ENCODE measurements at places on chromosomes 16 and 17.

DNA sequence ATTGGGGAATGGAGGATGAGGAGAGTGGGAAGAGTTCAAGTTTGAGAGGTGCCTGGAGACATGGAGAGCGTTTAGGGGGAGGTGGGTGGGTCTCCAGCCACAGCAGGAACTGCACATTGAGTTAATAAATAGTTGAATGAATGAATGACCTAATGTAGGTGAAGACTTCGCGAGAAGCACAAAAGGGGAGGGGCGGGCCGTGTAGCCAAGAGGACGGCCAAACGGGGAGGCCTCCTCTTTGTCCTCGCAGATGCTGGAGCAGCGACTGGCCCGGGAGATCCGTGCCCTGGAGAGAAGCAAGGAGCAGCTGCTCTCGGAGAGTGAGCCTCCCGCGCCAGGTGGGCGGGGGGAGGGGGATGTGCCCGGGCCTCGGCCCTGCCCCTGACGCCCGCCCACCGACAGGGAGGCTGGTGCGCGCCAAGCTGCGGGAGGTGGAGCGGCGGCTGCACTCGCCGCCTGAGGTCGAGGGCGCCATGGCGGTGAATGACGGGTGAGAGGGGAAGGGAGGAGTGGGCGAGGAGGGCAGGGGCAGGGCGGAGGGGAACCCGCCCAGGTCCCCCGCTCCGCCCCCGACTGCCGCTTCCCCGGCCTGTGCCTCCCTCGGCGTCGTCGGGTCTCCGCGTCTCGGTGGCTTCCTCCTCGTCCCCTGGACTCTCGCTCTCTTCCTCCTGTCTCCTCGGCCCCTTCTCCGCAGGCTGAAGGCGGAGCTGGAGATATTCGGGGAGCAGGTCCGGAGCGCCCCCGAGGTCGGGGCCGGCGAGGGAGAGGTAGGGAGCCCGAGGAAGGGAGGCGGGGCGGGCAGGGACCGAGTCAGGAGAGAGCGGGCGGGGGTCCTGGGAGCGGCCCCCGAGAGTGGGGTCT, 12.9 kb downstream of the SYCE1L start:
- peak; percentile 61 for DNase-seq

DNA sequence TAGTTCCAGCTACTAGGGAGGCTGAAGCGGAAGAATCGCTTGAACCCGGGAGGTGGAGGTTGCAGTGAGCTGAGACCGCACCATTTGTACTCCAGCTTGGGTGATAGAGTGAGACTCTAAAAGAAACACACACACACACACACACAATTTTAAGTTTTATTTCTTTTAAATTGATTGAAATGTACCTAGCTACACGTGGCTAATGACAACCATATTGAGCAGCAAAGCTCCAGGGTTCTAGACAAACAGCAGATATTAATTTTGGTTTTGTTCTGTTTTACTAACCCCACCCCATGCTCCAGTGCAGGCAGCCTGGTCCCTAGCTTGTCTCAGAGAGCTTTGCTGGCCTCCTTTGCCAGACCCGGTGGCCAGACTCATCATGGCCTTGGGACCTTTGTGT, 16.0 kb upstream of the RAI1 start:
- DNase-seq = no peak

DNA sequence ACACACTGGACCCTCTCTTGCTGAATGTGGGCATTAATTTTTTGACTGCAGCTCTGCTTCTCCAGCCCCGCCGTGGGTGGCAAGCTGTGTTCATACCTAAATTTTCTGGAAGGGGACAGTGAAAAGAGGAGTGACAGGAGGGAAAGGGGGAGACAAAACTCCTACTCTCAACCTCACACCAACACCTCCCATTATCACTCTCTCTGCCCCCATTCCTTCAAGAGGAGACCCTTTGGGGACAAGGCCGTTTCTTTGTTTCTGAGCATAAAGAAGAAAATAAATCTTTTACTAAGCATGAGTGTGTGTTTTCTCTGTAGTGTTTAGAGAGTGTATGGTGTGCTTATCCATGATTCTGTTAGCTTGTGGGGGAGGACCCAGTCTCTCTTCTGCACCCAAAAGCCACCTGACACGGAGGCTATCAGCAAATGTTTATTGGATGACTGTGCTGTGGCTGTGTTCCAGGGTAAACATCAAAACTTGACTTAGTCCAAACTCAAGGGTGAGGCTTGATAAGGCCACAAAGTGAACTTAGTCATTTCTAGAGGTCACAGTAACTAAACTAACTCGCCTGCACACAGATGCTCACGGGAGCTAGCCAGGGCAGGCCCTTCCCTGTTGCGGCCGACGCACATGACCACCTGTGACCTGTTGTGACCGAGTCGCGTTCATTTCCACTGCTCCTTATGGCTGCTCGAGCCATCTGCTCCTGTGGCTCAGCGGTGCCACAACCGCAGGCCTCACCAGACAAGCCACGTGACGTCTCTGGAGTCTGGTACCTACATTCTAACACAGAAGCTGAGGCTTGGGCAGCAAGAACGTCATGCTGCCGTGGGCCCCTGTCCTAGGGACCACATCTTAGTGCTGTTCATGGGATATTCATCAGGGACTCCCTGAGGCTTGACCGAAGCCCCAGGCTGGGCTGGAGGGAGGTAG, 9.8 kb upstream of the MED11 start:
- peak; percentile 82 for DNase-seq

DNA sequence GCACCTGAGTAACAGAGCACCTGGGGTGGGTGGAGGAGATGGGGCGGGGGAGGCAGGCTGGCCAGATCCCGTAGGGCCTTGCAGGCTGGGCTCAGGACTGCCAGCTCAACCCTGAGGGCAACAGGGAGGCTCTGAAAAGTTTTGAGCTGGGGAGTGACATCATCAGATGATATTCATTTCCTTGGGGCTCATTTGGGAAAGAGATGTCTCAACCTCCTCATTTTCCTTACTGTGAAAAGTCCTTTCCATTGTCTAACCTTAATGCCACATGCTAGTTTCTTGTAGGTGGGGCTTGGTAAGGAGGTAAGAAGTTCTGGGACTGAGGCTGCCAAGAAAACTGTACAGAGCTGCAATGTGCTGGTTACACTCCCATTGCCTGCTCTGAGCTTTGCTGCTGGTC, 3.7 kb downstream of the TNS4 start:
- DNase-seq = peak; percentile 44

DNA sequence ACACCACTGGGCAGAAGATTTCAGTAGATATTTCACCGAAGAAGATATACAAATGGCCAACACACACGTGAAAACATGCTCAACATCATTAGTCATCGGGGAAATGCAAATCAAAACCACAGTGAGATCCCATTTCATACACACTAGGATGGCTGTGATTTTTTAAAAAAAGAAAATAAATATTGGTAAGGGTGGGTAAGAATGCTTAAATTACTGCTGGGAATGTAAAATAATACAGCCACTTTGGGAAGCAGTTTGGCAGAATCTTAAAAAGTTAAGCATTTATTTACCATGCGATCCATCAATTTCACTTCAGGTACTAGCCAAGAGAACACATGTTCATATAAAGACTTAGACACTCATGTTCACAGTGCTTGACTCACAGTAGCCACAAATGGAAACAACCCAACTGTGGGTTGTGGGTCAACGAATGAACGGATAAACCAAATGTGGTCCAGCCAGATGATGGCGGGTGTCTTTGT, 6.5 kb upstream of the C16orf74 start:
- peak; percentile 64 for DNase-seq

- no peak for DNase-seq
Measured at GRCh38 chr16:80586476-80586875, 45.7 kb downstream of the DYNLRB2 start.

- DNase-seq = no peak
Measured at GRCh38 chr16:4826526-4826925, 20.6 kb downstream of the GLYR1 start.

GRCh38 chr16:31199430-31200041, 3.0 kb downstream of the PYCARD start:
- no peak for DNase-seq

DNA sequence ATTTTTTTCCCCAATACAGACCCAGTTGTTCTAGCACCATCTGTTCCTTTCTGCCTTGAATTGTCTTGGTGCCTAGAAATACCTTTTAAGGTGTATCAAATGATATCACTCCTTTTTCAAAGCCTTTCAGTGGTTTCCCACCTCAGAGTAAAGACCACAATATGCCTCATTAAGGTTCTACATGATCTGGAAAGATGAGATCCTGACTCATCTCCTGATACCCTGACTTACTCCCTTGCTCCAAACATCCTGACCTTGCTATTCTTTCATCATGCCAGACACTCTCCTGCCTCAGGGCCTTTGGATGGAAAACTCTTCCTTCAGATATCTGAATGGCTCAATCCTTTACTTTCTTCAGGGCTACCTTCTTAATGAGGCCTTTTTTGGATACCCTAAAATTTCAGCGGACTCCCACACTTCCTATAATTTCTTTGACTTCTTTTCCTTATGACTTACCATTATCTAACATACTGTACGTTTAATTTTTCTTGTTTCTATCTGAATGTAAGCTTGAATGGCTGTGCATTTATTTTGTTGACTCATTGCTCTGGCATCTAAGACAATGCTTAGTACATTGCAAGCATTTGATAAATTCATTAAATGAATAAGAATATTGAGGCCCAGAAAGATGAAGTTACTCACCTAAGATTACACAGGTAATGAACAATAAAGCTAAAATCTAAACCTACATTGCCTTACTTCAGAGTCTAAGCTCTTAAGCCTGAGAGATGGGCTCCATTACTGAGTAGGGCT, 19.2 kb downstream of the FLOT2 start:
- DNase-seq = no peak

DNA sequence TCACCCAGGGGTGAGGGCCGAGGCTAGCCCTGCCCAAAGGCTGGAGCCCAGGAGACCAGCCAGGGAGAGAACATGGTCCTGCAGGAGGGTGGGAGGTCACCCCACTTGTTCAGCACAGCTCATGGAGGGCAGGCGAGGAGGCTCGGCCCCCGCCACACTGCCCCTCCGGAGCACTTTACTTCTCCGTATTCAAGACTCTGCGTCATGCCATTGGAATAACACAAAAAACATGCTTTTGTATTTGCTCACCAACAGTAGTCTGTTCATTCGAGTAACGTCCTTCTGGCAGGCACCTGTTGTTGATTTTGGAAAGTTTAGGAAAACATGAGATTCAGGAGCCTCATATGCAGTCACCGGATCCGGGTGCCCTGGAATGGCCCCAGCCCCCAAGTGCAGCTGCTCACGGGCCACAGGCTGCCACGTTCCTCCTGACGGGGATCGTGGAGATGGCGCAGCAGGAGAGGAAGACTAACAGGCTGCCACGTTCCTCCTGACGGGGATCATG, 81.1 kb upstream of the DNAH17 start:
- no peak for DNase-seq

DNA sequence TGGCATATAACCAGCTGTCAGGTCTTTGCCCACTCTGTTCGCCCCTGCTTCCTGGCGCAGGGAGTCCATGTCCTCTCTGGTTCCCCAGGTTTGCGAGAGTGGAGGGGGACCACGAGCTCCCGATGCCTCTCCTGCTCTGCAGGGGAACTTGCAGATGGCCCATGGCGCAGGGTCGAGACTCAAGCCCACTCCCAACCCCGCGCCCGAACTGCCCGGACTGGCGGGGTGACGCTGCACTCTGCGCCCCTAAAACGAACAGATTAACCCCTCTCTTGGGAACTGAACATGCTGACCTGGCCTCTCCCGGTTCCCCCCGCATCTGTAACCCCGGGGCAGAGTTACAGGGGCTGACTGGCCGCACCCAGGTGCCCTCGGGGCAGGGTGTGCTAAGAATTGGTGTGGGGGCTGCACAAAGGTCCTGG, 681 bp upstream of the PLA2G15 start:
- DNase-seq = no peak

DNA sequence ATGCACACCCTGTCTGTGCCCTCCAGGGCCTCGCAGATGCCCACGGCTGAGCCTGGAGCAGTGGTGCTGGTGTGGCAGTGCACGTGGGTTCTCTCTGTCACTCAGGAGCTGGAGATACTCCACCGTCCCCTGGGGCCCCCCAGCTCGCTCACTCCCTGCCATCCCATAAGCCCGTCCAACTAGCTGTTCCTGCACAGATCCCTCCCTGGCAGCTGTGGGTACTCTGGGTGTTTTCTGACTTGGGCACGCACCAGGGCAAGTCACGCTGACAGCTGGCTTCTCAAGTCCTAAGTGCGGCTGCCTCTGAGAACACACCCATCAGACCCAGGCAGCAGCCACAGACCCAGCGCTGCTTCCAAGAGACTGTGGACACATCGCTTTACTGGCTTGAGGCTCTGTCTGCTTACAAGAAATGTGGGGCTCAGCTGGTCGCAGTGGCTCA, 25.4 kb upstream of the ITGB4 start:
- DNase-seq = no peak

DNA sequence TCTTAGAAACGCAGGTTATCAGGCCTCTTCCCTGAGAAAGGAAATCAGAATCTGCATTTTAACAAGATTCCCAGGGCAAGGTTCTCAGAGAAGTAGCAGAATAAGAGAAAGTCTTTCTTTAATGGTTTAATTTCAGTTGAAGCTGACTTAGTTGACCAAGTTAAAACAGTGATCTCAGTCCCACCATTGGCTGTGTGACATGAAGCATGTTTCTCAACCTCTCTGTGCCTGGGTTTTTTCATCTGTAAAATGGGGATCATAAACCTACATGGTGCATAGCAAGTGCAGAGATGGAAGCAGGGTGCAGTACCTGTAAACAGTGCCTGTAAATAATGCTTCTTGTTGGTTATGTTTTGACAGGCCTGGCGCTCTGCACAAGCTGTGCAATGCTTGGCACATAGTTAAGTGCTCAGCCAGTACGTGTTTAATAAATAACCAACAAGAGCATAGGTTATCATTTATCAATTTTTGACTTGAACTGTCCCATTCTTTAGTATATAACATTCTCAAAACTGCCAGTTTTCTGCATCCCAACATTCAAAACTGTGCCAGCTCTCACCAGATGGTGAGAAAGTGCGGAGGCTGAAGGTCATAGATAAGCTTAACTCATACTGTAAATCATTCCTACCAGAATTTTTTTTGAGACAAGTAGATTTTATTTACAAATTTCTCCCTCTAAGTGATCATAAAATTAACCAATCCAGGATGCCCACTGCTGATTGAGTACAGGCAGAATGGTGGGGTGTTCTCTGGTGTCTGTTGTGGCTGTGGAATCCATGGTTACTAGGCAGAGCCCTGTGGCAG, 6.9 kb downstream of the C17orf67 start:
- DNase-seq = no peak

- DNase-seq = no peak
Measured at GRCh38 chr17:16932611-16933010, 39.3 kb downstream of the TNFRSF13B start.

GRCh38 chr17:48299760-48300159, 130.3 kb downstream of the SKAP1 start:
- DNase-seq = no peak

GRCh38 chr17:62684179-62684578, 56.7 kb downstream of the MRC2 start:
- DNase-seq = no peak

- DNase-seq = no peak
Measured at GRCh38 chr16:71327720-71328119, 30.8 kb upstream of the CALB2 start.

GRCh38 chr17:64499805-64500486, 3.1 kb upstream of the POLG2 start:
- peak; percentile 32 for DNase-seq

DNA sequence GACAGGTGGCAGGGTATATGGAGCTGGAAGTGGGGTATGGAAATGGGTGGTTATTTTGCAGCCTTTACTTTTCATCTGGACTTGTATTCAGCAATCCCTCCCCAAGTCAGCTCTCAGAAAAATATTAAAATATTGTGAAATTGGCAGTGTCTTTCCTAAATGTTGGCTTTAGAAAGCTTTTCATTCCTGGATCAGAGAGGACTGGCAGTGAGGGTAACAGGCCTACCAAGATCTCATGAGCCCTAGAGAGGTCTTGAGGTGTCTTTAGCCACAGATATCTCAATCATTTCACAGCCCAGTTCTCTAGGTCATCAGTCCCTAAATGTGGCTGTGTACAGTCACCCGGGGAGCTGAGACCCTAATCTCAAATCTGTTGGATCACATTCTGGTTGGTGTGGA, 22.5 kb downstream of the SLC7A6OS start:
- no peak for DNase-seq
